T-helper 9 cell (primary cell): ENCODE measurements at places on chromosomes 3 and 15.

GRCh38 chr3:193987186-193987585 lies 148.8 kb upstream of the HES1 start:
- DNase-seq = no peak

- no peak for DNase-seq
Observed at GRCh38 chr3:172444821-172445220, 3.4 kb downstream of the GHSR start.

- no peak for DNase-seq
Observed at GRCh38 chr3:173398111-173398479, 551 bp downstream of the NLGN1 start.

GRCh38 chr15:36313021-36313420 lies 266.4 kb upstream of the CDIN1 start:
- no peak for DNase-seq

DNA sequence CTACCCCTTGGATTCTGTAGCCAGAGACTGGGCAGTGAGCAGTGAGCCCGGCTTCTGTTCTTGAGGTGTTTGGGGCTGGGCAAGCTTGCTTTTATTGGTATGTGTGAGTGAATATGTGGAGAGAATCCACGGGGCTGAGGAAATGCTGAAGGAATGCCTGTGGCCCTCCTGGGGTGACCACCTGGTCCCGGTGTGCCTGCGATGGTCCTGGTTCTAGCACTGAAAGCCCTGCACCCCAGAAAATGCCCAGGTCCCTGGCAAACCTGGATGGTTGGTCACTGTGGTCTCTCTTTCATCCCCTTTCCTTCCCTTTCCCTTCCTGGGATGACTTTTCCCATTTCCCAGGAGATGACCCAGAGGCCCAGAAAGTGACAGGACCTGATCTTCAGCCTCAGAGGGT lies 4.2 kb downstream of the ZBTB47 start:
- no peak for DNase-seq

DNA sequence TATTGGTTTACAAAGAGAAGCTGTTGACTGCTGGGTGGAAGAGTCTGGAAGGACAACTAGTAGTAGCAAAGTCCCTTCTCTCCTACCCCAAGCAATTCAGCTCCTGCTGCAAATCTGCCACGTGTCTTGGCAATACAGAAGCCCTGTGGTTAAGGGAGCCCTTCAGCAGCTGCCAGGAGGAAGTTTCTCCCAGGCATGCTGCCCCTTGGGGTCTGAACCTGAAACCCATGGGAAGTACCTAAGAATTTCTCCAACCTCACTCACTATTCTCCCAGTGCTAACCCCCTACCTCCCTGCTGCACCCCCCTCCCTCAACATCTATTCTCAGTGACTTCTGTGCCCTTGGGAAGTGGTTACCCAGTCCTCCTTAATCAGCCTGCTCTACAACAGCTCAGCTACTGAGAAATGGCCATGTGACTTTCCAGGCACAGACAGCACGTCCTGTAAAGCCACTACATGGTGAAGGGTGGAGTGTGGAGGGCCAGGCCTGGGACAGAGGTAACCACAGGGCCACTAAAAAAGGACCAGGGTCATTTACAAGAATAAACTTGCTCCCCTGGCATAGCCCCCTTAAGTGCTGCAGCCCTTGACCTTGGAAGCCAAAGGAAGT lies 316.6 kb downstream of the NTRK3 start:
- no peak for DNase-seq

DNA sequence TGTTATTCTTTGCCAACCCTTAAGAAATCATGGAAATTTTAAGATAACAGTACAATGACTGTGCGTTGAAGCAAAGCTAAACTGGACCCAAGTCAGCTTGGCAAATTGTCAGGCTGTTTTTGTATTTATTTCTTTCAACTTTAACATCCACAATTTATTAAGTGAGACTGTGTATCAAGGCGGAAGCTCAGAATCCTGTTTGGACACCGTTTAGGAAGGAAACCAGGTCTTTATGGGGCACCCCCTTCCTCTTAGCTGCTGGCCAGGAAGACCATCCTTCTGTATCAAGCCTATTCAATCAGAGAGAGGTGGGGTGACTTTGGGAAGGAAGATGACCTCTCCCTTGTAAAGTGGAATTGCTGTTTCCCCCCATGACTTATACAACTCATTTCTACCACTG lies 166.0 kb downstream of the MCTP2 start:
- no peak for DNase-seq

DNA sequence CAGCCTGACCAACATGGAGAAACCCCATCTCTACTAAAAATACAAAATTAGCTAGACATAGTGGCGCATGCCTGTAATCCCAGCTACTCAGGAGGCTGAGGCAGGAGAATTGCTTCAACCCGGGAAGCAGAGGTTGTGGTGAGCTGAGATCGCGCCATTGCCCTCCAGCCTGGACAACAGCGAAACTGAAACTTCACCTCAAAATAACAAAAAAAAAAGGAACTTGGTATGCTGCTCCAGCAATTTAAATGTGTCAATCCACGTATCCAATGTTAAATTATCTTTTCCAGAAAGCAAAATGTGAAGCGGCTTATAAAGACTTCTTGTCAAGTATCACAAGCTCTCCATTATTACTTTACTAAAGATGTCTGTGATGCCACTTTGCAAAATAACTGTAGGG lies 9.9 kb upstream of the ARIH1 start:
- no peak for DNase-seq

DNA sequence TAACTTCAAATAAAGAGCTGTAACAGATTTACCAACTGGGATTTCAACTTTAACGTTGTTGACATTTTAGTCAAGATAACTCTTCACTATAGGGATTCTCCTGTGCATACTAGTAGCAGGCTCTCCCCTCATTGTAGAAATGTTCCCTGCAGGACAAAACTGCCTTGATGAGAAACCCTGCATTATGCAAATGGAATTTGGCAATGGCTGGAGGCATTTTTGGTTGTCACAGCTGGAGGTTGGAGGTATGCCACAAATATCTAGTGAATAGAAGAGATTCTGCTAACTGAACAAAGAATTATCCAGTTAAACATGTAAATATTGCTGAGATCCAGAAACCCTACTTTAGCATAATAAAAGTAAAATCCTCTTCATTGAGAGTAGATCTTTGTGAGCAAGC lies 928.8 kb upstream of the ALCAM start:
- DNase-seq = no peak
